Activated naive CD8-positive, alpha-beta T cell treated with anti-CD3 and anti-CD28 coated beads, Interleukin-2, amount 50 U/mL, for 16 hours (primary cell): ENCODE measurements at places on chromosomes 3 and 15.

DNA sequence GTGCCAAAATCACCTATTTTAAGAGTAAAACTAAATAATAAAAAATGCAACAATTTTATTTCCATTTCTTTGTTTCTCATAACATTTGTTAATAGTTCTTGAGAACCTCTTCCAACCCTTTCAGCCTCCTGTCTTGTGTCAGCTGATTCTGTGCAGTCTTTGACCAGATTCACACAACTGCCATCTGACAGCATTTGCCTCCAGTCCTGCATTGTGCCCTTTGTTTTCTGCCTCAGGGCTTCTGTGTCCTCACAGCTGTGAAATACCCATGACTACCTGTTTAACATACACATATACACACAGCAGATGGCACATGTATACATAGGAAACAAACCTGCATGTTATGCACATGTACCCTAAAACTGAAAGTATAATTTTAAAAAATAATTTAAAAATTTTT, 13.2 kb upstream of the CNTN6 start:
- DNase-seq, result no peak

GRCh38 chr3:71972031-71972430, 187.1 kb upstream of the PROK2 start:
- DNase-seq, result no peak

GRCh38 chr3:2092758-2093157, 5.9 kb upstream of the CNTN4 start:
- no peak for DNase-seq

DNA sequence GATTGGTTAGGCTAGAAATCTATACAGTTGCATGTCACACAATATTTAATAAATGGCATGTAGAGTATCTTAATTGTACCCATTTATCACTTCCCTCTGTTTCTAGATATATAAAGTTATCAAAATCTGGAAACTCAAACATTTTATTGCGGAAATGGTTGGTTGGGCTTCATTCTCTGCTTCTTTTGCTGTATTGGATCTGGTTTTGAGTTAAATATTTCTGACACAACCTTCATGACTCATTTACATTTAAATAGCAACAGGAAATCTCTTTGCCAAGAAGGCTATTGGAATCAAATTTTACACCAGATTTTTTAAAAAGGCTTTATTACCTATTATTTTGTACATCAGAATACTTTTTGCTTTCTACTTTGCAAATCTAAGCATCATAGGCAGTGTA, 153.8 kb downstream of the EBLN2 start:
- DNase-seq, result no peak

DNA sequence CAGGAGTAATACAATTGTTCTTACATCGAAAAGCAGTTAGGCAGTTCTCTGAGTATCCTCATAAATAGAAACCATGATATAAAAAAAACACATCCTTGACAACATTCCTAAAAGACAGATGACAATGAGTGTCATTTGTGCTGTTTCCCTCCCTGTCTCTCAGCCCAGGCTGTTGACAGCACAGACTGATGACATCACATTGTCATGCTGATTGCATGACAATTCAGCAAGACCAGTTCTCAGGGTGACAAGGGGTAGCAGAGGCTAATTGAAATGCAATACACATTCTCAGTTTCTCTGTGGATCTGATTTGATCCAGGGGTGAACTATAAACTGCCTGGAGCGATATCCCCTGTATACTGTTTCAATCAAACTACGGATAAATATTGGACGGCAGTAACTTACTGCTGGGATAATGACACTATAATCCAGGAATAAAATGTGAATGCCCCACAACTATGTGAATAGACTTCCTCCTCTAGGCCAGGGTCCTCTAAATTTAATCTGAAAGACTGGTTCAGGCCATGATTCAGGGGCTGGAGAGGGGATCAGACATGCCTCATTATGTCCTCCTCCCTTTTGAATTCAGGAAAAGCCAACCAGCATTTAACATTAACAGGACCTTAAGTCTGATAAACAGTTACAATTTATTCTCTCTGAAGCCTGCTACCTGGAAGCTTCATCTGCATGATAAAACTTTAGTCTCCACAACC, 16.7 kb upstream of the EIF1B start:
- no peak for DNase-seq

DNA sequence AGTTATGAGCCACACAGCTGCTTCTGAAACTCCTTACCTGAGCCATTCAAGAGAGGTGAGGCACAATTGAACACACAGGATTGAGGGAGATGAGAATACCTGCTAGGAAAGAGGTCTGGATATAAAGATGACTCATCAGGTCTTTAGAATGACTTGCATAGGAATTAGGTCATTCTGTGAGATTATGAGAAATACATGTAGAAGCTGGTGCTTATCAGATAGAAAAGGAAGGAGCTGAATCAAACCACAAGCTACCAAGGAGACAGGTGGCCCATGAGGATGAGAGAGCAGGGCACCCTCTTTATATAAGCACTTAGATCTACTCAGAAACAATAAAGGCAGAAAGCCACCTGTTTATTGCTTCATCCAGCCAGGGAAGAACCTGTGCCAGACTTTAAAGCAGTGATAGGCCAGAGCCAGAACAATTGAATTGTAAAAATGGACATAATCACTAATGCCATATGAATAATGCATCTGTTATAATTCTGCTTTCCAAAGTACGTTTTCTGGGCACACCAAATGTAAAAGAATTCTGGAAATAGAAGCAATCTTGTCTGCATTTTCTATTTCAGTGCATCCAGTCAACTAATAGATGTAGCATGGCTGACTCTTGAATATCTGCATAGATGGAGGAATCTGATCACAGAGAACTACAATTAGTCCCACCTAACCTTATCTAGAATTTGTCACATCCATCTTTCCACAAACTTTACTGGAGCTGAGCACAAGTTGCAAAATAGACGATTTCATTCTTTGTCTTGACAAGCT, 74.9 kb downstream of the PIK3R4 start:
- no peak for DNase-seq

DNA sequence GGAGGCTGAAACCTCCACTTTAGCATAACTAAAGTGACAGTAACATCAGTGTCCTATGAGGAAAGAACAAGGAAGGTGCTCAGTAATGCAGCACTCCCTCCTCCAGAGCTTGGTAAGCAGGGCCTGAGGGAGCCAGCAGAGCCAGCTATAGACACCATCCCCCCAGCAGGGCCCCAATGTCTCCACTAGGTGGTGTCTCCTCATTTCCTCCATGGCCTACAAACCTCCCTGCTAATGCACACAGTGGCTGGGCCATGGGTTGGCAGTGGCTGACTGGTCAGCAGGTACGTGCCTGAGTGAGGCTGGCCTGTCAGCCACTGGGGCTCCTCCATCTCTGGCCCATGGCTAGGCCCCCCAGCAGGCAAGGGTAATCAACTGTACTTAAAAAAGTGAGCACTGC, 13.6 kb downstream of the MRPS25 start:
- no peak for DNase-seq

- DNase-seq, result no peak
Measured at GRCh38 chr3:178634975-178635374, 98.7 kb downstream of the KCNMB2 start.

- no peak for DNase-seq
Measured at GRCh38 chr15:45126535-45127158, 3.0 kb downstream of the DUOXA1 start.

GRCh38 chr3:154976072-154976983, 103.8 kb upstream of the MME start:
- no peak for DNase-seq

GRCh38 chr3:26704736-26705135, 82.2 kb downstream of the LRRC3B start:
- no peak for DNase-seq

GRCh38 chr15:99249270-99249841, at the start of gene TTC23:
Gene TTC23, minus strand, starts transcription at chr15:99249581. Its CDS starts 20,869 bp downstream, at chr15:99228712.
- no peak for DNase-seq

DNA sequence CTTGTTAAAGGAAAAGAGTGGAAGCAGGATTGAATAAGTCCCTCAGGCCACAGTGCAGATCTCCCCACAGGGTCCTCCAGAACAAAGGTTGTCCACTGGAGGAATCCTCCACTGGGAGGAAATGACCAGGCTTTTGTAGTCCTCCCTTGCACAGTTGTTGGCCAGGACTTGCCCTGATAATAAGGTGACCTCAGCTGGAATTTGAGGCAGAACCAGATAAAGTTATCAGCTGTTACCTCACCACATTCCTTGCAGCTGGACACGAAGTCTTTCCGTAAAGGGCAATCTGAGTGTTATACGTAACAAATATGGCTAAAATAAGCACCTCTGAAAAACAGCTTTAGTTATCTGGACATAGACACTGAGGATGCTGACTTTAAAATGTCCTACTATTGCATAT, 83.5 kb upstream of the NAALADL2 start:
- no peak for DNase-seq

DNA sequence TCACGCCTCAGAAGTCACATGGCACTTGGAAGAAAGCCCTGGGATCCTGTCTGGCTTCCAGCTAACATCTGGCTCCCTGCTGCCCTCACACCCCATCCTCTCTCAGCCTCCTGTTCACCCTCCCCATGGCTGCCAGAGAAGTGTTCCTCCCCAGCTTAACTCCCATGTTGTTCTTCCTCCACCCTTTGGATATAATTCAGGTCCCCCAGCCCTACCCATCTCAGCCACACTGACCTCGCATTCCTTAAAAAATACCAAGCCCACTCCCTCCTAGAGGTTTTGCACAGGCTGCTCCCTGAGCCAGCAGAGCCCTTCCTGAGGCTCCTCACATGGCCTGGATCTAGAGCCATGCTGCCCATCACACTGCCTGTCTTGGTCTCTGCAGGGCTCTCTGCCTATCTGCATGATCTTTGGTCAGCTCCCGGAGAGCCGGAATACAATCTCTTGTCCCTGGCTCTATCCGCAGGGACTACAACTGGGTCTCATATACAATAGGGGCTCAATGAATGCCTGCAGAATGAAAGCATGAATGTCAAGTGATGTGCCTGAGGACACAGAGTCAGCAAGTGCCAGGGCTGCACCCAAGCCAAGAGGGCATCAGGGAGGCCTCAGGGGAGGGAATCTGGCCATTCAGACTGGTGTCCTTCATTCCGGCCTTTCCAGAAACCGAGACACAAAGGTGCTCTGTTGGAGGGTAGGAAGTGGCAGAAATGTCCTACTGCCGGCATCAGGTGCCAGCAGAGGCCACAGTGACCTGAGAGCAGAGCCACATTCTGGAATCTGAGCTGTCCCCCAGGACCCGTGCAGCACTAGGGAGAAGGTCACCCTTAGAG, 3.8 kb upstream of the TKT start:
- no peak for DNase-seq

DNA sequence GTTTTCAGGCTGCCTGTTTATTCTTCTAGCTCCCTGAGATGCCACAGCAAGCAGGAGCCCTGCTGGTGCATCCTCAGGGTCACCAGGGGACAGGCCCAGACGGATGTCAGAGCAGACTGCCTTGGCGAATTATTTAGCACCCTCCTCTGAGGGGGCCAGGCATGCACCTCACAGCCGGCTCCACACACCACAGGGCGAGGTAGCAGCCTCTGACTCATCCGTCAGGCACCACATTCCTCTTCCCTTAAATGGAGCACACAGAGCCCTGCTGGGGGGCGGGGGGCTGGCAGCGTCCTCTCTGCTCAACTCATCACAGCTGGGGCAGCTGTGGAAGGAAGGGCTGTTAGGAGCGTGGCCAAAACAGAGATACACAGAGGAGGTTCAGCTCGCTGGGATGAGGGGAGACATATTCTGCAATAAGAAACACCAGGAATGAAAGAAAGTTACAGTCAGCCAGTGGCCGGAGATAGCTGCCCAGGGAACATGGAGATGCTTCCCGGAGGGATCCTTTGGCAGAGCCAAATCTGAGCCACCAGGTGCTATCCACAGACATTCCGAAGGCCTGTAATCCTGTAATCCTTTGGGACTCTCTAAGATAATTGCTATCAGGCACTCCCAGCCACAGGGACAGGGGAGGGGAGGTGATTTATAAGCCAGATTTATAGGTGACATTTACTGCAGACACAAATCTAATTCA, 13.9 kb upstream of the PRICKLE2 start:
- no peak for DNase-seq

GRCh38 chr15:78340231-78341056, at the start of gene CRABP1:
Gene CRABP1, plus strand, starts transcription at chr15:78340353. Its CDS starts 76 bp downstream, at chr15:78340429.
- DNase-seq, result no peak

DNA sequence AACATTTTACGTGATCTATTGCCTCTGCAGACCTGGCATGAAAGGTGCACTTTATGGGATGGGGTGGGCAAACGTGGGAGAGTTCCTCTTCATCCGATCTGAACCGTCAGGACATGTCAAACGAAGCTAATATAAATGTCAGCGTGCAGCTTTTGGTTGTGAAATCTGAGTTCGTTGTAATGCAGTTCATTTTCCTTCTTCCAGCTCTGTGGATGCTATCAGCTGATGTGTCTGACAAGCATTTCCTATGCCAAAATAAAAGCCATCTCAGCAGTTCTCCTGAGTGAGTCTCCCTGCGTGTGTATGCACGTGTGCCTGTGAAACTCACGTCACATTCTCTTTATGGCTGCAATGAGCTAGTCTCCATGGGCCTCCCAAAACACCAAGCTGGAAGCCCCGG, 512.3 kb downstream of the MCTP2 start:
- no peak for DNase-seq

GRCh38 chr3:189202106-189202505, 30.3 kb downstream of the TPRG1 start:
- no peak for DNase-seq

DNA sequence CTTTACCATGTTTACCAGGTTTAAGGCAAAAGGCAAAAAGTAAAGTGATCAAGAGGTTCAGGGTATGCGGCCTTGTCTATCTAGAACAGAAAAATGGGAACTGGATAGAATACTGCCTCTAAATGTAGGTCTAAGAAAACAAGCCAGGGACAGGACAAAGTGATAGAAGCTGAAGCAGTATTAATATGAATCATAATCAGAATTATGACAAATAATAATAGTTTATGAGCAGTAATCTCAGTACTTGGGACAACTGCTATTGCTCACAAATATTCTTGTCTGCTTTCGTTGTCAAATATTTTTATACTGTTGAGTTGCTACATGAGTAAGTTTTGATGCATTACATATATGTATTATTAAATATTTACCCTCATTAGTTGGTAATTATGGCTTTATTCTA, 356.9 kb upstream of the RBMS3 start:
- DNase-seq, result no peak

DNA sequence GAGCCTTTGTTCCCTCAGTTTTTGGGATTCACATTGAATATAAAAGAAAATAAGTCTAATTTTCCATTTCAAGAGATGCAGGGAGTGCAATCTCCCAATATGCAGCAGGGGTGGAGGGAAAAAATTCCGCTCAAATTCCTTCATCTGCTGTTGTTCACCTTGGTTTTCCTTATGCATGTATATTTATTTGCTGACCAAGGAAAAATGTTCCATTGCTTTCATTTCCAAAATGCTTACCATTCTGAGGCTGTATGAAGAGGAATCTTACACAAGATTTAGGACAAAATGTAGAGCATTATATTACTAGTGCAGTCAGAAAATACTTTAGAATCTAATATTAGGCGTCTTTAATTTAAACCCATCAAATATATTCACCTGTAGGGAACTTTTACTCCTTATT, 863.9 kb downstream of the EPHA3 start:
- no peak for DNase-seq

DNA sequence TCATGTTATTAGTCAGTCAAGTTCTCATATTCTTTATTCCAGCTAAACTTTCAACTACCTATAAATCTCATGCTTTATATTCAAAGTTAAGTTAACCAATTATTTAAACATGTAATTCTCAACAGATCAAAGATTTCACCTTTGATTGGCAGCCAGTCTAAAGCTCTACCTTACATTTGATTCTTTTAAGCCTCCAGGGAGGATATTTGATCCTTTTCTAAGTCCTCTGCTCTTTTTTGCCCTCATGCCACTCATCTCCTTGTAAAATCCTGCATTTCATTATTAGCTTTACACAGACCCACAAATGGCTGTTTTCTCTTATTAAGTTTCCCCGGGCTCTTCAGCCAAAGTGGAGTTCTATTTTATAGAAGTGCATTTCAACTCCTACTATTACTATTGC, 134.1 kb downstream of the NLGN1 start:
- DNase-seq, result no peak

- DNase-seq, result no peak
Measured at GRCh38 chr15:26083457-26083856, 220.3 kb upstream of the ATP10A start.
